ENCODE measurements at places on chromosomes 6 and 20.

DNA sequence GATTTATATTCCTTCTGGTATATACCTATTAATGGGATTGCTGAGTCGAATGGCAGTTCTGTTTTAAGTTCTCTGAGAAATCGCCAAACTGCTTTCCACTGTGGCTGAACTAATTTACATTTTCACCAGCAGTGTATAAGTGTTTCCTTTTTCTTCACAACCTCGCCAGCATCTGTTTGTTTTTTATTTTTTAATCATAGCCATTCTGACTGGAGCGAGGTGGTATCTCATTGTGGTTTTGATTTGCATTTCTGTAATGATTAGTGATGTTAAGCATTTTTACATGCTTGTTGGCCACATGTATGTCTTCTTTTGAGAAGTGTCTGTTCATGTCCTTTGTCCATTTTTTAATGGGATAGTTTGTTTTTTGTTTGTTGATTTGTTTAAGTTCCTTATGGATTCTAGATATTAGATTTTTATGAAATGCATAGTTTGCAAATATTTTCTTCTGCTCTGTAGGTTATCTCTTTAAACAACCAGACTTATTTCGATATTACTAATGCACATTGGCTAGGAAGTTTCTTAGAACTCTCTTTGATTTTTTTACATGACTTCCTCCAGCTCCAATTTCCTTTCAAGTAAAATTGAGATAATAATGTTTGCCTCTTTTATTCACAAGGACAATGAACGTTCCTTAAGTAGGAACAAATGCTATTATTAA lies 12.2 kb upstream of the VNN1 start:
- no peak for DNase-seq
- peaks cover 6% of the 10 kb centered on the region for H3K4me1 ChIP-seq
- no peak overlapping the region for H3K4me3 ChIP-seq

DNA sequence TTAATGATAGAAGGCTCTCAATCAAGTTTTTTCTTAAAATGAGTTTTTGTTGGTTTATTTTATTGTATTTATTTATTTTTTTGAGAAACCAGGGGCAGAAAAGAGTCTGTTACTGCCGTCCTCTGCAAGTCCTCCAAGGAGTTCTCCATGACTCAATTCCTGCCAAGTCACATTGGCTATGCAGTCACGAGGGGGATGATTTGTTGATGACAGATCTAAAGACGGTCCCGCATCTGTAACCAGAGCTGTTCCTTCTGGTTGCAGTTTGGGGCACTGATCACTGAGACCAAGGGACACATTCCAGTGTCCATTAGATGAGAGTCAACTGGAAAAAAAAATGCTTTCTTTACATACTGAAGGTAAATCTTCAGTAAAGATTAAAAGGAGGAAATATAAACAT lies 13.9 kb upstream of the TSHZ2 start:
- H3K27me3 ChIP-seq = peaks cover 5% of the 10 kb centered on the region
- DNase-seq = no peak
- H3K27ac ChIP-seq = no peak overlapping the region
- H3K4me1 ChIP-seq = peaks cover 3% of the 10 kb centered on the region

DNA sequence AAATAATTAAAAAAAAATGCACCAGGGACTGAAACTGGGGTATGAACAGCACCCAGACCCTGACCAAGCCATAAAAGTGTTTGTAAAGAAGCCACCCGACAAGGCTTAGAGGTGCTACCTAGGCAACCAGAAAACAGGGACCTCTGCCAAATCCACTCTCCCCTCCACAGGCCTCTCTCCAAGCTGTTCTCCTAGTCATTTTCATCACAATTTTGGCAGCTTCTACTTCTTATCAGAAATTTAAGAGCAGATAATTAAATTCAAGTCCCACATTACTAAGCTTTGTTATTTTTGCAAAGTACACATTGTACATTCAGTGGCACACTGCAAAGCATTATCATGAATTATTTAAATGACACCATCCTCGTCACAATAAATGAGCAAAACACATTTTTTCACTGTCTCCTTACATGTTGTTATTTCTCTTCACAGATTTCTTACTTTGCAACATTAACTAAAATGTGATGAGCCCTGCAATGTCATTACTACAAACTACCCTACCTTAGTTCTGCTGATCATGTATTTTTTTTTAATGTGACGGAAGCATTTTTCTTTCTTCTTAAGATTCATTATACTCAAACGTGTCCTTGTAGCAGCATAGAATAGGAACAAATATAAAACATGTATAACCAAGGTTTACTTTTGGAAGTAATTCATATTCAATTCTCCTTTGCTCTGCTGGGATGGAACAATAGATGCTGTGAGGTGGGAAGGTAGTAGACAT lies 38.1 kb downstream of the ECT2L start:
- H3K4me3 ChIP-seq = no peak overlapping the region
- H3K27me3 ChIP-seq = no peaks in the 10 kb centered on the region
- DNase-seq = no peak

DNA sequence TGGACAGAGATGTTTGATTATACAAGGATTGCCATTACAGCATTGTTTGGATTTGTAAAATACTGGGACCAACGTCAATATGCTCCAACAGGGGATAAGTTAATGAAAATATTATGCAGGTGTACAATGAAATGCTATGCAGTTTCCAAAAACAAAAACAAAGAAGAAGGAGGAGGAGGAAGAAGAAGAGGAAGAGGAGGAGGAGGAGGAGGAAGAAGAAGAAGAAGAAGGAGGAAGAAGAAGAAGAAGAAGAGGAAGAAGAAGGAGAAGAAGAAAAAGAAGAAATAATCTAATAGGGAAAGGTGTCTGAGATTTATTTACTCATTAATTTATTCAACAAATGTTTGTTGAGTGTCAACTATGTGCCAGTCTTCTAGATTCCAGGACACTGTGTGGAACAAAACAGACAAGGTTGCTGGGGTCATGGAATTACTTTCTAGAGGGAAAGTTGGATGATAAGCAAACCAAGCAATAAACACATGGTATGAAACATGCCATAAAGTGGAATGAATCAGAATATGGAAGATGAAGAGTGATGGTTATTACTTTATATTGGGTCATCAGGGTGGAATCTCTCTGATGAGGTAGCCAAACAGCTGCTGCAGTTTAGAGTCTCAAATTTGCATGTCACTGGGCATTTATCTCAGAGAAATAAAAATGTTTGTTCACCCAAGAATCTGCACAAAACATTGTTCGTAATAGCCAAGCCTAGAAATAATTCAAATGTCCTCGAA lies 6.3 kb upstream of the TRIM27 start:
- H3K36me3 ChIP-seq = no peaks in the 10 kb centered on the region
- no peak overlapping the region for H3K27ac ChIP-seq
- H3K4me1 ChIP-seq = no peaks in the 10 kb centered on the region
- H3K4me3 ChIP-seq = no peak overlapping the region

DNA sequence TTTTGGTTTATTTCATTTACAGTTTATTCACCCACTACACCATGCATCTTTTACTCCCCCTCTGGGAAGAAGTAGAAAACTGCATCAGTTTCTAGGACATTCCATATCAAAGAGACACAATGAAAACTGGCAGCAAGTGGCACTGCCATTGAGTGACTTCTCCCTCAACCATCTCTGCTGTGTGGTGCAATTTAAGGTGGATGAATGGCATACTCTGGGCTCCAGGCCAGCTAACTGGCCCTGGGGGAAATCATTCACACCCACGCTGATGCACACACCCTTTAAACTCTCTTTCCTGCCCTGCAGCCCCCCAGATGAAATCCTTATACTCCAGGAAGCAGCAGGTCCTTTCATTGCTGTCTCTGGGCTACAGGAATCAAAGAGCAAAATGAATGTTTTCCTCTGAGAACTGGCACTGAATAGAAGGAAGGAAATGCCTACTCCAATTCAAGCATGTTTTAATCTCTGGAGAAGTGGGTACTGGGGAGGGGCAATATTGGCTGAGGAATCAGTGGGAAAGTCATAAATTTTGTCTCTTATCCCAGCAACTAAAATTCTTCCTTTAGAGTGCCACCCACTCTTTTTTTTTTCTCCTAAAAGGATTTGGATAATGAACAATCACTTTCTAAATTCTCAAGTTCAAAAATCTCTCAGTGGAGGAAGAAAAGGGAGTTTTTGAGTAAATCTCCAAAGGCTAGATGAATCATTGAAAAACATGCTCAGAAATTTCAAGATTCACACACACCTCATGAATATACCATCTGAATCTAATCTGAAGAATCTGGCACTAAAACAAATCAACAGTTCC lies 16.9 kb upstream of the RFPL4B start:
- no peaks in the 10 kb centered on the region for H3K36me3 ChIP-seq
- H3K27me3 ChIP-seq = peaks cover 24% of the 10 kb centered on the region
- H3K4me3 ChIP-seq = no peak overlapping the region
- DNase-seq = no peak

- peak; percentile 44 for DNase-seq
- H3K4me1 ChIP-seq = peaks cover 33% of the 10 kb centered on the region
- H3K27ac ChIP-seq = no peak overlapping the region
- peak overlapping the region; percentile 84 for H3K4me3 ChIP-seq
Measured at GRCh38 chr6:44128020-44128917, 915 bp downstream of the TMEM63B start.

DNA sequence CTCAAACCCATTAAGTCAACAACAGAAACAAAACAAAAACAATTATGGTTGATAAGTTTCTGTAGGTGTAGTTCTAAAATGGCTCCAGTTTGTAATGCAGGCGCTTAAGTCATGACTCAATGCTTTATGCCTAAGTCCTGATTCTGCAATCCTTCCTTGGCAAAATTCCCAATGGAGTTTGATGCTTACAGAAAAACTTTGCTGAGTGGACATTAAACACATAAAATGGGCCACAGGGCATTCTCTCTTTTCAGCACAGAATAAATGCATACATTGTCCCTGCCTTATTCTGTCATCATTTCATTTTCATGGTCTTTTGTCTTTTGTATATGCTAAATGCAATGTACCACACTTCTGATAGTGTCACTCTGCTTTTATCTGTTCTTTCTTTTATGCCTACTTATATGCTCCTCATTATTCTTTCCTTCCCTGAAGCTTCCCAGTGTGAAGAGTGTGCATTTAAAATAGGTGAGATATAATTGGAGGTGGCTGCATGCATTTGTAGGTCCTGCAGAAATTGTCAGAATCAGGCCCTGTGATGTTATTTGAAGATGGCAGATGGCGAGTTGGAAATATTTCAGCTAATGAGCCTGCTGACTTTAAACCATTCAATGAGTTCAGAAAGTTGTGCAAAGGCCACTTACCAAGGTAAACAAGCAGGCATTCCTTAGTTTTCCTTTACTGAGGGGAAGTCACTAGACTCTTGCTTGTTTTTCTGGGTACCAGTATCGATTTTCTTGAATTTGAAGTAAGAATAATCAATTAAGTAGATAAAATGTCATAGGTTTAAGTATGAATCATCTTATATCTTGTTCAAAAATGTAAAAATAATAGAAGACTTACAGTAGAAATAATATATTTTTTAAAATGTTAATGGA lies 313.1 kb downstream of the TRDN start:
- H3K4me3 ChIP-seq = no peak overlapping the region
- no peaks in the 10 kb centered on the region for H3K27me3 ChIP-seq

- H3K27ac ChIP-seq = no peak overlapping the region
- no peak overlapping the region for H3K4me3 ChIP-seq
- H3K4me1 ChIP-seq = peaks cover 13% of the 10 kb centered on the region
- no peaks in the 10 kb centered on the region for H3K27me3 ChIP-seq
- no peak for DNase-seq
Measured at GRCh38 chr6:41570259-41570615, 24.1 kb downstream of the FOXP4 start.

- no peaks in the 10 kb centered on the region for H3K27me3 ChIP-seq
- H3K4me3 ChIP-seq = no peak overlapping the region
- H3K4me1 ChIP-seq = peaks cover 28% of the 10 kb centered on the region
- peaks cover 40% of the 10 kb centered on the region for H3K36me3 ChIP-seq
Measured at GRCh38 chr20:17941087-17941825, 27.3 kb downstream of the SNX5 start.

GRCh38 chr20:61850457-61850856 lies 215.2 kb downstream of the TAF4 start:
- no peak for DNase-seq
- peaks cover 2% of the 10 kb centered on the region for H3K27me3 ChIP-seq
- no peaks in the 10 kb centered on the region for H3K36me3 ChIP-seq
- H3K4me1 ChIP-seq = no peaks in the 10 kb centered on the region
- no peak overlapping the region for H3K4me3 ChIP-seq
- no peak overlapping the region for H3K27ac ChIP-seq
